ENCODE measurements at places on chromosomes 1 and 21.

GRCh38 chr1:30028283-30028682 lies 695.1 kb downstream of the MATN1 start:
- DNase-seq, result no peak

GRCh38 chr1:192913683-192914082 lies 104.8 kb downstream of the RGS2 start:
- no peak for DNase-seq

DNA sequence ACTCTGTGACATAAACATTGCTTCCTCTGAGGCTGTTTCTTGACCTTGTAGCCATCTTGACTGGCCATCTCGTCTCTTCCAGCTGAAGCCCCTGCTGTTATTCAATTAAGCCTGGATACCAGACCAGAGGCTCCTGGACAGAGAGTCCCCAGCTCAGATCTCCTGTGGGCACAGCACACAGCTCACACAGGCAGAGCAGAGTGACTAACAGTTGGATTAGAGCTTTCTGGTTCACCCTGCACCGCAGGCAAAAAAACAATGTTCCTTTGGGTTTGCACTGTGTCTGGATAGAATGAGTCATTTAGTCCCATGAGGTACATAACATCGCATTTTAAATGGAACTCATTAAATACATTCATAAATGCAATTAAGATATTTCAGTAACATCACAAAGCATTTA lies 33.4 kb upstream of the USH2A start:
- DNase-seq, result no peak

DNA sequence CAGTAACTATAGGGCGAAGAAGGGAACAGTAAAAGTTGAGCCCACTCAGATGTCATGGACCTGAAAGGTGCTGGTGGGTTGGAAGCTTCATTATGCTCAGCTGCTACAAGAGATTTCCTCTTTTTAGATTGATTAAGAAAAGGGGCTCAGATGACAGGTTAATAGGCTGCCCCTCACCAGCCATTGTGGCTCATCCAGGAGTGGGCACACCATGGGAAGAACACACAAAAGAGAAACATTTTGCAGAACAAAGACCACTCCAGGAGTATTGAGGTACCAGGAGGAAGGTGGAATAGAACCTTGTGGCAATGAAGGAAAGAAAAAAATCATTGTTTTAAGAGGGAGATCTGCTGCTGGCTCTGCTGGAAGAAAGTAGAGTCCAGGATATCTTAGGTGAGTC lies 205.5 kb downstream of the RYR2 start:
- no peak for DNase-seq

DNA sequence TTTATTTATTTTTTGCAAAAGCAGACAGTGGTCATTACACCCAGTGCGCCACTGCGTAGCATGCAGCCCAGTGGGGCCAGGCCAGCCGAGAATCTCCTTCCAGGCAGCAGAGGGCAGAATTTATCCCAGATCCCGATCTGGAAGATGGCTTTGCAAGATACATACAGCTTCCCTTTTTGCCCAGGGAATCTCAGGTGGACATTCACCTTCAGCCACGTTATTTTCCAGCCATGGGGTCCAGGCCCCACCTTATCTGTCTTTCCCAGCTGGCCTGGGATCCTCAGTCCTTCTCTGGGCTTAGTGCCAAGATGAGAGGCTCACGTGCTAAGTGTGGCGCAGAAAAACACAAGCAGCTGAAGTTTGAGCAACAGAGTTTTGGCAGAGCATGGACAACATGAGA lies 123.6 kb downstream of the AJAP1 start:
- no peak for DNase-seq

- no peak for DNase-seq
Measured at GRCh38 chr1:11364170-11364569, 91.2 kb downstream of the UBIAD1 start.

- no peak for DNase-seq
Measured at GRCh38 chr1:31111290-31111951, 45.9 kb upstream of the PUM1 start.

DNA sequence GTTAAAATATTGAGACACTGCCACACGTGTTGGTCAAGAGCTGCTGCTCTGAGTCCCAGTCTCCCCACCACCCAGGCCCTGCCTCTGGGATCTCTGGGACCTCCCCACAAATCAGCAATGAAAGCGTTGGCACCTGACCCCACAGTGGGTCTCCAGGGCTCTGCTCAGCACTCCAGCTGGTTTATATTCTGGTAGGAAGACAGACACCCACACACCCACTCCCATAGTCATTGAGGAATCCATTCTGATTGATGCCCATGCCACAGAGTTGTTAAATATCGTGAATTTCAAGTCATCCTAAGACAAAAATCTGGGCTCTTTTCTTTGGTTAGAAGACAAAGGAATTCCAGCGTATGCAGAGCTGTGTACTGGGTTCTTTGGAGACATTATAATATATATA lies 91.6 kb downstream of the KIF26B start:
- no peak for DNase-seq

- DNase-seq, result peak; percentile 40
Measured at GRCh38 chr1:23751050-23751814, 8.0 kb downstream of the ELOA start.

GRCh38 chr21:24369278-24369677 lies 1238.0 kb downstream of the MRPL39 start:
- no peak for DNase-seq

GRCh38 chr1:152186556-152187285 lies 27.7 kb upstream of the RPTN start:
- DNase-seq, result no peak

DNA sequence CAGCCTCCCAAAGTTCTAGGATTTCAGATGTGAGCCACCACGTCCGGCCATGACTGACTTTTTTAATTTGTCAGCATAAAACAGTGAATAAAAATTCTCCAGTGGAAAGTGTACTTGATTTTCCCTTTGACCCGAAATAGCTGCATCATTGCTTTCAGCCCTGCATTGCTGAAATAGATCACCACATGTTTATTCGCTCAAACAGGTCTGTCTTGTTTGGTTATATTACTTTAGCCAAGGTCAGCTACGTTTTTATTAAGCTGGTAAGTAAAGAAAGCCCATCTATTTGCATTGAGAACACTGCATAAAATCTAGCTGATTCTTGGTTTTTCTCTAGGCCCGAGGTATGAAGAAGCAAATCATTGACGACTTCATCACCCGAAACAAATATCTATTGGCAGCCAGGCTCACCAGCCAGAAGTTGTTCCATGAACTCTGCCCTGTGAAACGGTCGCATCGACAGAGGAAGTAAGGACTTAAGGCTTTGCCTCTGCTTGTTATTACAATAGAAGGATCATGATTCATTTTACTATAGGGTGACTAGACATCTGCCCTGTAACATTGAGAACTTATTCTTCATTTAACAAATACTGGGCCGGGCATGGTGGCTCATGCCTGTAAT lies 25.6 kb downstream of the AGMAT start:
- no peak for DNase-seq

DNA sequence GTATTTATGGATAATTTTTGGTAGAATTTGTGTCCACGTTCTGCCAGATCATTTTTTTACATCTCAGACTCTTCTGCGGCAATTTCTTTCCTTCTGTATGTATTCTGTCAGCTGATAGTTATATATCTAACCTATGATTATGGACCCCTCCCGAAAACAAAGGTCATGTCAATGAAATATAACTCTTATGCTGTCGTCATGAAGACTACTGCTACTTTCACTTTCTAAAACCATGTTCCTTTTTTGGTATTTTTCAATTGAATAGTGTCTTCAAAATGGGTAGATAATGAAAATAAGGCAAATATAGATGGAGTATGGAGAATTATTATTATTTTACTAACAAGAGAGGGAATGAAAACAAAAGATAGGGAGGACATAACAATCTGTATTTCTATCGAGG lies 3.2 kb downstream of the ANGPTL1 start:
- no peak for DNase-seq

DNA sequence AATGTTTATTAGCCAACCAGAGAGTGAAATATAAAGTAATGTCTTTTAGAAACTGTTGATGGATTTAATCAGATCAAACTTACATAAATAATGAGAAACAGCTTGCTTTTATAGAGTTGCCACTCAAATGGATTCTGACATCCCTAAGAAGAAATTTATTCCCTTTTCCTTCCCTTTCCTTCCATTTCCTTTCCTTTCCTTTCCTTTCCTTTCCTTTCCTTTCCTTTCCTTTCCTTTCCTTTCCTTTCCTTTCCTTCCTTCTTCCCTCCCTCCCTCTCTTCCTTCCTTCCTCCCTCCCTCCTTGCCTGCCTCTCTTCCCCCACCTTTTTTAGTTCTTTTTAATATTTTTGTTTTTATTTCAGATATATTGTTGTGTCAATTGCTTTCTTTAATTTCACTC lies 27.3 kb downstream of the PRRX1 start:
- DNase-seq, result no peak

GRCh38 chr1:197637406-197637805 lies 137.9 kb downstream of the DENND1B start:
- DNase-seq, result no peak

GRCh38 chr1:232978091-232978634 lies 27.8 kb downstream of the NTPCR start:
- DNase-seq, result peak; percentile 24

DNA sequence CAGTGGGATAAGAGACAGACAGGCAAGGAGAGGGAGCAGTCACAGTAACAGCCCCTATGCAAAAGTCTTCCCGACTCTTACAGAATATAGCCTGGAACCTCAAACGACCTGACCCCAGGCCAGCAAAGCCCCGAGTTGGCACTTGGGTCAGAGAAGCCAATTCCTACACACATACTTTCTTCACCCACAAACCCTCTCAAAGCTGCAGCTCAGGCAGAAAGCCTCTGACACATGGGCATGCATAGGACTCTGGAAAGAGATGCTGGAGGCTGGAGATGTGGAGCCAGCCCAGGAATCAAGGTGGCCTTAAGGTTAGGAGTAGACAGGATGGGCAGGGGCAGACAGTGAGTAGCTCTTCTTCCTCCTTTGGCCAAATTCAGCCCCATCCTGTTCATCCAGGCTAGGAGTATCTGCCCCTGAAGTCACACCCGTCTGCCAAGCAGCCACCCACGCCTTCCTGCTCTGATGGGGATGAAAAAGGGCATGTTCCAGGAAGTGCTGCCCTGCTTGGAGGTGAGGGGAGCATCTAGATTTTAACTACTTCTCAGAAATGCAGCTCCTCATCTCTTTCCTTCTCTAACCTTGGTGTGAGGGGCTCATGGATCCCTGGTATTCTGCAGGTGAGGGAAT lies 7.8 kb downstream of the SLC41A1 start:
- no peak for DNase-seq

GRCh38 chr1:57421806-57422205 lies 2.1 kb downstream of the DAB1 start:
- DNase-seq, result no peak

- DNase-seq, result no peak
Measured at GRCh38 chr1:85465099-85465785, at the start of gene DDAH1. DDAH1 (minus strand) TSS chr1:85465159; CDS start chr1:85465045, 114 bp downstream.

DNA sequence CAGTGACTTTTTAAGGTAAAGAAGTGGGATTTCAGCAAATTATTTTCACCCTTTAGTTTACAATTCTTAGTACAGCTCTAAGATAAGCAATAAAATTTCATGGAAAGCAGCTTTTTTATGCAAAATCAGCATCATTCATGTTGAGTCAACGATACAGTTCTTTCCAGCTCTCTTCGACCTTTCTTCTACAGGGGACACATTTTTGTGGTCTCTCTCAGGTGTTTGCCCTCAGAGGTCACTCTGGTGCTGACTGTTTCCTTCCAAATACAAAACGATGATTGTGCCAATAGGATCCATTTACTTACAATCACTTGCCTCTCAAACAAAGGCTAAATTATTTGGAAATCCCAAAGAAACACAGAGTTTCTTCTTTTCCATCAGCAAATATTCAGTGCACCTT lies 51.0 kb downstream of the PSMG1 start:
- no peak for DNase-seq

DNA sequence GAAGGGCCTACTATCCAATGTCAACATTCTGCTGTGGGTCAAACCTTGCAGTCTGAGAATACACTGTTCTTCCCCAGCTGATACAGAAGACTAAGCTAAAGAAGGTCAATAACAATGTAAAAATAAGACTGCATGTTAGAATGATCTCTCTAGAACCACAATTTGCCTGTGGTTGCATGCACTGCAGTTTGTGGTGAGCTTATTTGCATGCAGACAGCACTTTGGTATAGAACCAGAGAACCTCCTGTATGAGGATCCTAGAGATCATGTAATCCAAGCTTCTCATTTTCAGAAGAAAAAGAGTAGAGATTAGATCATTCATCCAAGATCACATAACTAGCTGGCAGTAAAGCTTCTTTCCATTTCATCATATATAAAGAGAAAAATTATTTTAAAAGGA lies 15.8 kb downstream of the SYNJ1 start:
- DNase-seq, result peak; percentile 16

- DNase-seq, result no peak
Measured at GRCh38 chr1:200311256-200311655, 98.6 kb downstream of the ZNF281 start.

DNA sequence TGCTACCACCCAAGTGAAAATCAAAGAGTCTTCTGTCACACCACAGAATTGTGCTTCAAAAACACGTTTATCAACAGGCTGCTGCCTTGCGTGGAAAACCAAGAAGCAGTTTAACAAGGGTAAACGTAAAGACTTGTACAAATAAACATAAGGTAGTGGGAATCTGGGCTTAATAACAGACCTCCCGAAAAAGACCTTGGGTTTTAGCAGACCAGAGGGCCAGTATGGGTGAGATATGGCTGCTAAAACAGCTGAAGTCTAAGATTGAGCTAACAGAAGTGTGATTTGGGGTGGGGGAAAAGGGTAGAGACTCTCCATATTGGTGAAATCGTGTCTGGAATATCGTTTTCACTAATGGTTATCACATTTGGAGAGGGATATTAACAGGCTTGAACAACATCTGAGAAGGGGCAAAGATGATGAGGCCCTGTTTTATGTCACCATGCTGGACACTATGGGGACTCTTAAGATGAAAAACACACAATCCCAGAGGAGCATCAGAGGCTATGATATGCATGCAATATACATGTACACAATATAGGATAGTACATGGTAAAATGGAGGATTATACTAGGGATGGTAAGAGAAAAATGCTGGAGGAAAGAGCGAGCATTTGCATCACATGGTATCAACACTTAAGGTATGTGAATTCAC lies 1.4 kb downstream of the MOV10 start:
- no peak for DNase-seq

DNA sequence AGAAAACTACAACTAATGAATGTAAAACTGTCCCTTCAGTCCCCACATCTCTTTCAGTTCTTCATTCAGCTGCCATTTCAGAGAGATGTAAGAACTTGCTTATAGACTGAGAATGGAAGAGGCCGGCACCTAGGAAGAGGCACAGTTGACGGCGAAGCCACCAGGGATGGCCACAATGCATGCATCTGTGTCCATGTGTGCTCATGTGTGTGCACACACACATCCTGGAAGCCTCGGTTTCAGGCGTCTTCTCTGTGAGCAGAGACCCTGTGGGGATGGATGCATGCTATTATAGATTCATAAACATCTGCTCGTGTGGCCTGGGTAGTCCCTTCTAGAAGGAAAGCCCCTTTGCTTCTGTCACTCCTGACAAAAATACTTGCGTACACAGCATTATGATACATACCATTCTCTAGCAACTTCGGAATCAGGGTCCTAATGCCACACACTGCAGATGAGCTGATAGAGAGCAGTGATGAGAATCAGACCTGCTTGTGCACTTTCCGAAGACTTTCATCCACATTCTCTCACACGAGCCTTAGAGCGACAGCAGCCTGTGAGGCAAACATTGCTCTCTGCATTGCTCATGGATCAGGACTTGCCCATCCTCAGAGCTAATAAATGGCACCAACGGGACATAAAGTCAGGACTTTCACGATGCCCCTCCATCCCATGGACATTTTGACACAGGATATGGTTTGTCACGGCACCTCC lies 12.4 kb upstream of the GPR61 start:
- no peak for DNase-seq
